Activated CD4-positive, alpha-beta T cell treated with anti-CD3 and anti-CD28 coated beads for 4 hours (primary cell): ENCODE measurements at places on chromosomes 3 and 15.

DNA sequence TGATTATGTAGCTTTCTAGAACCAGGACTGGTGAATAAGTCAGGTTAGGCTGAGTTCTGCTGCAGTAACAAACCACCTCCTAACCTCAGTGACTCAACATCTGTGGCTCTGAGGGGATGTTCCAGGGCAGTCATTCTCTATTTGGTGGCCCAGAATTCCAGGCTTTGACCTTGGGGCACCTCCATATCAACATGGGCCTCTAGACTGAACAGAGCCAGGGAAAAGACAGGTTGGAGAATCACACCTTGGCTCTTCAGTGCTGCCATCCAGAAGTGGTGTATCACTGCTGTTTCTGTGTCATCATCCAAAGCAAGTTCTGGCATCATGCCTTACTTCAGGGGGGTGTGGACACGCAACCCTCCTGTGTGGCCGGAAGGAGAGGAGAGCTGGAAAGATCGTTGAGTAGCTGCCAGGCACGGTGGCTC, 15.3 kb downstream of the ZBTB47 start:
- no peak for DNase-seq

- no peak for DNase-seq
Measured at GRCh38 chr3:180306691-180307090, 270.0 kb upstream of the PEX5L start.

DNA sequence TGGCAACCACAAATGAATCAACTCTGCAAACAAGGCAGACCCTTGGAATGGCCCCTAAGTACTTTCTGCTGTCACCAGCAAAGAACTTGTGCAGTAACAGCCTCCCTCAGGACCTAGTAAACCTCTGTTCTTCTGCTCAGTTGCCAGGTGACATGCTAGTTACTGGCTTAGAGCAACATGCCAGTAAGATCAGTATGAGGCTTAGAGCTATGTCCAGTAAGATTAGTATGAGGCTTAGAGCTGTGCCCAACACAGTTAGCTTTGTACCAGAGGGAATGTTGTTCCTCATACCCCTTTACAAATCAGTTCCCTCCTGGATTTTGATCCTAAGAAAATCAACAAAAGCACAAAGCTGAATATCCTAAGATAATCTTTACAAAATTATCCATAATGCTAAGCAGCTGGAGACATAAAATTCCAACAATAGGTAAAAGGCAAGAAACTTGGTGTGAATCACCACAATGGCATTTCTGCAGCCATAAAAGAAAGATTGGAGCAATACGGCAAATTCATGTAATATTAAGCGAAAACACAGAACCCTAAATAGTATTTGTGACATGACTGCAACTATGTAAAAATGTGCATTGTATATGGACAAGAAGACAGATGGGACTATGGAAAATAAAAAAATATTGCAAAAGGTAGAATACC, 107.3 kb upstream of the LPP start:
- no peak for DNase-seq

GRCh38 chr15:51765751-51766150, 14.4 kb downstream of the TMOD2 start:
- DNase-seq: no peak

DNA sequence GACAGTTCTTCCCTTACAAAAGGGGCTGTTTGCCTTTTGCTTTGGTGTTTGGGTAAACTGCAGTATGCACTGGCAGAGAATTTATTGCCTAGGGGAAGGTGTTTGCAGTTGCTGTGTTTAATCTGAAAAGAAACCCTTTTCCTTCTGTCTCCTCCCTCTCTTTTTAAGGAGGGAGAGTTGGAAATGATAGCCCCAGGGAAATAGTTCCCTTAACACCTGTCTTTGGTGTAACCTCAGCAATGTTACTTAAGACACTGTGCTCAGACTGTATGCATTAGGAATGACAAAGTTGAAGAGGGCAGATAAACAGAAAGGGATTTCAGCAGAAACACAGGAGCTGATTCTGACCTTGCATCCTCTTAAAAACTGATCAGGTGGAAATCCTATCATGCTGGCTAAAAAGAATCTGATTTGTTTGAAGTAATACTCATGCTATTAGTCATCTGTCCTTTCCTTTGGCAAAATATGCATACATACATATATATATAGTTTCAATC, 125.4 kb downstream of the TP63 start:
- DNase-seq: no peak

DNA sequence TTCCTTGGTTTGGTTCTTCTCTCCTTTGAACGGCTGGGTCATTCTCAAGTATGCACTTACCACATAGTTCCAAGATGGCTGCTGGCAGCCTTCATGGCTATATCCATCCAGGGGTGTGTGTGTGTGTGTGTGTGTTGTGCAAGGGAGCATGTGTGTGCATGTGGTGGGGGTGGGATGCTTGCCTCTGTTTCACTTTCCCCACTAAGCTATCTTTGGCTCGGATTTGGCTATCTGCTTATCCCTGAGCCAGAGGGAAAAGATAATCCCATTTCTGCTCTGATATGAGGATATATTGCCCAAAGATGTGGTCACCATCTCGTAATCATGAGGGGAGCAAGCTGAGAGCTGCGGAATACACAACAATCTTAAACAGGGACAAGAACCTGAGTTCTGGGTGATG, 26.2 kb downstream of the ANAPC13 start:
- no peak for DNase-seq

DNA sequence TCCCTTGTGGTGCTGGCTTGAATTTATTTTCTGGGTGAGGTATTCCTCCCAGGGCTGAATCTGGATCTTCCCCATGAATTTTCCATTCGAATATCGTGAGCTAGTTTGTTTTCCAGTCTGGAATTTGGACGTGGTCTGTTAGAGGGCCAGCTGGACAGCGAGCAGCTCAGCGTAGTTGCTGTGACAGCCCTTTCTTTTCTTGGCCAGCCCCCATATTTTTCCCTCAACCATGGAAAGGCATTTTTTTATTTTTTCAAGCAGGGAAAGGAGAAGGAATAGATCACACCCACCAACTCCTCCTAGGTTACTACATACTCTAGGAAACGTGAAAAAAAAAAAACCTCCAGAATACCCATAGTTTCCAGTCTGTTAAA, 152.0 kb downstream of the KLHL25 start:
- no peak for DNase-seq
